ENCODE measurements at places on chromosomes 11 and 22.

DNA sequence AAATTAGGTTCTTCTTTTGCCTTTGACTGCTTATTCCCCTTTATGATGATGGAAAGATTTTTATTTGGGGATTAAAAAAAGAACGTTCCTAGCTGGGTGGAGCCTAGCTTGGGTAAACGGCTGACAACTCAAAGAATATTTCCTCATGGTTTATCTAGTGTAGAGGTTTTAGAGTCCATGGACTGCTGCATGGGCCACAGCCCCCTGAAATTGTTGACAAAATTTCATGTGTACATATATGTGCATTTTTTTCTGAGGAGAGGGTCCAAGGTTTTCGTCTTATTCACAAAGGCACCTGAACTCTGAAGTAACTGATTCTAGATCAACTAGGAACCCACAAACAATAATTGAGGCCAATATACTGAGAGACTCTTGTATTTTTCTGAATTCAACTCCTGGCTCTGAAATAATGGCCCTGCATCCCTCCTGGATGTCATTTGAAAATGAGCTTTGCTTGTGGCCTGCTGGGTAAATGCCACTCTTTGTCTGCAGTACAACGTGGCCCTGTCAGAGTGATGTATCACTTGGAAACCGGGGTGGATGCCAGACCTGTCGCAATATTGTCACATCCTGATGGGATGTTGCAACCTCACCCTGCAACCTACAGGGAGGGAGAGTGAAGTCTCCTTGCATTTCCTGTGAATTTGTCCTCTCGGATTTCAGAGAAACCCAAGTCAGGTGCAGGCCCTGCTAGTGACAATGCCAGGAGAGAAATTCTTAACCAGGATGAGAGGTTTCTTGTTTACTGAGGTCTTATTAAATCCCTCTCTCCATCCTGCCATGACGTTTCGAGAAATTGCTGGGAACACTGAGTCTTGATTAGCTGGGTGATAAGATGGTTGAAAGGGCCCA is 33.8 kb downstream of the EHF start:
- DNase-seq = peak; percentile 99

DNA sequence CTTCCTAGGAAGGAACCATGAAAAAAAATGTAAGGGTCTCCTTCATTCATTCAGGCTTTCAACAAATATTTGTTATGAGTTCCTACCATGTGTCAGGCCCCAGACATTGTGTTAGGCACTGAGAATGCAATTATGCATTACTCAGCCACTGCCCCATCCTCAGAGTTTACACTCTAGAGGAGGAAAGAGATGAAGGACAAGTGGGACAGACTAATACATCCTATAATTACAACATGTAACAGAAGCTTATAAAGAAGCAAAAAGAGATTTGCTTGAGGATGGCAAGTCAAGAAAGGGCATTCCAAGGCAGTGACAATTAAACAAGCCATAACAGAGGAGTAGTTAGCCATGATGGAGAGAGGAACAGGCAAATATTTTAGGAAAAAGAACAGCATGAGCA is 78.6 kb downstream of the FAM168A start:
- no peak for DNase-seq

- DNase-seq = no peak
Observed at GRCh38 chr11:114295676-114296604, at the start of gene NNMT. Gene NNMT, plus strand, starts transcription at chr11:114296399. Its CDS starts 158 bp downstream, at chr11:114296557.

- no peak for DNase-seq
Observed at GRCh38 chr22:45164270-45165088, 754 bp downstream of the NUP50 start.

- DNase-seq = no peak
Observed at GRCh38 chr11:26632691-26633159, 60.7 kb upstream of the MUC15 start.

DNA sequence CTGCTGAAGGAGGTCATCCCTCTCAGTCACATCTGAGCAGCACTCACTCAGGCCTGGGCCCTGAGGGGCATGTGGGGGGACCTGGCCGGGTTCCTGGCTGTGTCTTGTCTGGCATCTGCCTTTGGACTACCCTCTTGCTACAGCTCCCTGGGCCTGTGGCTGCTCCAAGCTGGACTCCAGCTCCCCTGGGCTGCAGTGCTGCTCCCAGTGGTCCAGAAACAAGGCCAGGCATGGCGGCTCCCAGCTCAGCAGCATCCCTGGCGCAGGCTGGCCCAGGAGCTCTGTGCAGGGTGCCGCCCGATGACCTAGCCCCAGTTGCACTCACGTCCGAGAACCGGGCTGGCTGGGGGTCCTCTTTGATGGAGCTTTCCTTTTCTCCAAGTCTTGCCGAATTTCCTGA is 5.3 kb downstream of the CDPF1 start:
- DNase-seq = no peak

- DNase-seq = no peak
Observed at GRCh38 chr22:16658068-16658467, 65.5 kb upstream of the CCT8L2 start.

DNA sequence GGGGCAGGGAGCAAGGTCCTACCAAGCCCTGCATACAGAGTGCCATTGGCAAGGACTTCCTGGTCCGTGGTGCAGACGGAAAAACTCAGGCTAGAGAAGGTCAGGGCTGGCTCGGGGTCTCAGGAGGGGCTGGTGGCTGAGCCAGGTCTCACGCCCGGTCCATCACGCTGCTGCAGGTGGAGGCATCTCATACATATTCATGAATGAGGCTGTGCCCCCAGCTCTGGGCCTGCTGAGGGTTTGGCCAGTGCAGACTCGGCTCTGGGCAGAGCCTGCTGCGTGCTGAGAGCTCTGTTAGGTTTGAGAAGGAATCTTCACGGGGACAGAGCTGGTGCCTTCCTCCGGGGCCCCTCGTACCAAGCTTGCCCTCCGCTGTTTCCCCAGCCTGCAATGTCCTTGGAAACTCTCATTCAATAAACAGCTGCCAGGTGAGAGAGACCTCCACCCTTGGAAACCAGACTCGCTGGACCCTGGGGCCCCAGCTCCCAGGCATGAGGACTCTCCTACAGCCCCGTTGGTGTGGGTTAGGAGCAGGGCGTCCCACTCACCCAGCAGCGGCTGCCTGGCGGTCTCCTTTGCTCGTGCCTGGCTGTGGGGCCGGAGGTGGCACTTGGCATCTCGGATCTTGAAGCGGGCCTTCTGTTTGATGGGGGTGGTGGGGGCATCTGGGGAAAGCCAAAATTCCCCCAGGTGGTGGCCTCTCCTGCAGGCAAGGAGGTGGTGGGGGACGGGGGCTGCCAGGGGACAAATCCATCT is 33.9 kb upstream of the TTLL12 start:
- no peak for DNase-seq

DNA sequence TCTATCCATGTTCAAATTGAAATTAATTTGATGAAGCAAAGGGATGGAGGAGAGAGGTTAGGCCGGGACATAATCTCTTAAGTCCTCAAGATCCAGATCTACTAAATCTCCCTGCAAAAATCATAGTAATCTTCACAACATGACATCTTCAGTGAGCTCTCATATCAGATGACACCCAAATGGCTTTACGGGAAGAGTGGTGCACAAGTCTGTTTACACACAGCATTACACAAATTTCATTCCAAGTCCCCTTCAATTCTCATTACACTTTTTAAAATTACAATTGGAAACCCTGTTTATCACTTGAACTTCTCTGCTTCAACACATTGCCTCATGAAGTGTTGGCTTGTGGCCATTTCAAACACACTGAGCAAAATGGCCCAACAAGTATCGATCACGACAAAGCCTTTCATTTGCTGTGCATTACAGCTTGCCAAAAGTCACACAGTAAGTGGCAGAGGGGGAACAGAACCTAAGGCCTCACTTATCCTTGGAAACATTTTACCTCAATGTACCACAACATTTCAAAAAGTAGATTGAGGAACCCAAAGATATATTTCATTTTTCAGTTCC is 17.9 kb upstream of the TPH1 start:
- no peak for DNase-seq

- no peak for DNase-seq
Observed at GRCh38 chr22:50299785-50300619, 7.4 kb downstream of the PLXNB2 start.

DNA sequence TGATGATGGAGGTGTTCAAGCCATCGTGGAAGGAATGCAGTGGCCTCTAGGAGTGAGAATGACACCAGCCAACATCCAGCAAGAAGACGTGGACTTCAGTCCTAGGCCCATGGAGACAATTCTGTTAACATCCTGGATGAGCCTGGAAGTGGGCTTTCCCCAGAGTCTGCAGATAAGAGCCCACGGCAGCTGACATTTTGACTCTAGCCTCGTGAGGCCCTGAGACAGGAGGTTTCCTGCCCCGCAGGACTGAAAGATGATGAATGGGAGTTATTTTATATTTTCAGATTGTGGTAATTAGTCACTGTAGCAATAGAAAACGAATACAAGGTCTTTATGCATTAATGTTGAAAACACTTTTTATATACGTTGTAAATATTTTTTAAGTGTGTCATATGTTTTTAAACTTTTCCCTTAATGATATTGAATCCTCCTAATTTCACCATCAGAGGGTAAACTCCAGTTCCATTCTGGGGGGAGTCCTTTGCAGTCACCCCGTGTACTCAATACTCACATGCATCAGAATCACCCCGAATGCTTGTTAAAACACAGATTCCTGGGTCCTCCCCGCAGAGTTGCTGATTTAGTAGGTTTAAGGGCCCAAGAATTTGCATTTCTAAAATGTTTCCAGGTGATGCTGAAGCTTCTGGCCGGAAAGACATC is 570 bp upstream of the TPCN2 start:
- no peak for DNase-seq

- peak; percentile 16 for DNase-seq
Observed at GRCh38 chr11:11157185-11157584, 195.9 kb downstream of the CSNK2A3 start.

DNA sequence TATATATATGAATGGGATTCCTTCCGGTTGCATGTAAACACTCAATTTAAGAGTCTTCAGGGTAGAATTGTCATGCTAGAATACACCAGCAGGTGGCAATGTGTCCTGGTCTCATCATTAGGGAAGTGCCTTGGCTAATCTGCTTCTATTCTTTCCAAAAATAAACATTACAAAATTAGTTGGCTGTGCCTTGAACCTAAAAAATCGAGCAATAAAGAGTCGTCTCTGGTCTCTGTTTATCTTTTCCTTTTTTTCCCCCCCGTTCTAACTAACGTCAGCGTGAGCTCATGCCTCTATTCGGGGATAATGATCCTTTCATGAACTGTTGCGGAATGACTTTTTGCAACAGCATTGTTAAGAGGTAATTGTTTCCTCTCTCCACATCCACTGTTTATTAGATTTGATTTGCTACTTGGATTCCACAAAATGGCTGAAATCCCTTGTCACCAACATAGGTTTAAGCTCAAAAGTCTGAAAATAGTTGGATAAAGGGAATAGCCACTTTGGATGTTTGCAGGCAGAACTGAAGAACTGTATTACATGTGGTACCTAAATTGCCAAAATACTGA is 1.2 kb upstream of the ARHGEF12 start:
- peak; percentile 81 for DNase-seq

DNA sequence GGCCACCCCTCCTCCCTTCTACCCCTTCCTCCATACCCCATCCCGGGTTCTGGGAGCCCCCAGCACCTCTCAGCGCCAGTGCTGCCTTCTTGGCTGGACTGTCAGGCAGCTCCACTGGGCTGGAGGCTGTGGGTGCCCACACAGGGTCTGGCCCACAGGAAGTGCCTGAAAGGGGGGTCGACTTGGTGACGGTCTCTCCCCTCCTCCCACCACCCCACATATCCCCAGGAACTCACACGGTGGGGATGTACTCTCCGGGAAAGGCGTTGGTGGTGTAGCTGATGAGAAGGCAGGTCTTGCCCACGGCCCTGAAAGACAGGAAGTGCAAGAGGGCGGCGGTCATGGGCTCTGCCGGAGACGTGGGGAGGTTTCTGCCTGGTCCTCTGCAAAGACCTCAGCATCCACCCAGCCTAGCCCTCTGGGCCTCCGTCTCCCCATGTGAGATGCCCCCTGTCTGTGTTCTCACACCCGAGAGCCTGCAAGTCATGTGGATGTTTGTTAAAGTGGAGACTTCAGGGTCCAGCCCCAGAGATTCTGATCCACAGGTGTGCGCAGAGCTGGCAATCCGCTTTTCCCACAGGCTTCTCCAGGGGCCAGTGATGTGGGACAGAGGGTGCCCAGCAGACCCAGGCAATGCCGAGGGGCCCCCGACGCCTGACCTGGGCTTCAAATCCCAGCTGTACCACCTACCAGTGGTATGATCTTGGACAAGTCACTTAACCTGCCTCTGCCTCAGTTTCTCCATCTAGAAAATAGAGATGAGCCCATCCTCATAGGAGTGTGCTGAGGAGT is 2.5 kb downstream of the RAC2 start:
- no peak for DNase-seq

- no peak for DNase-seq
Observed at GRCh38 chr11:68262544-68262827, 9.3 kb downstream of the C11orf24 start.

- DNase-seq = no peak
Observed at GRCh38 chr11:29135504-29135903, 881.3 kb downstream of the KCNA4 start.

GRCh38 chr11:73152086-73152853 is 10.2 kb upstream of the FCHSD2 start:
- no peak for DNase-seq

DNA sequence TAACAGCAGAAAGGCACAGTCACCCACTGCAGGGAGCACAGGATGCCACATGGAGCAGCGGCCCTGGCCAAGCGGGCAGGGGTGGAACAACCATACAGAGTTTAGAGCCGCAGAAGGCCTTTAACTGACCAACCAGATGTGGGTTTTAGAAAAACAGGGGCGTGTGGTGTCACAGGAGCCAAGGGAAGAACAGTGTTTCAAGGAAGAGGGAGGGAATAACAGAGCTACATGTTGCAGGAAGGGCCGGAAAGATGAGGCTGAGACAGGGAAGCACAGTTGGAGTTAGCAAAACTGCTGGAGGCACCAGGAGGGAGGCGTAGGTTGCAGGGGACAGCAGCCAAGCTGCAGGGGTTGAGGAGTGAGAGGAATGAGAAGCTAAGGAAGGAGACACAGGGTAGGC is 7.8 kb upstream of the NAA40 start:
- no peak for DNase-seq

DNA sequence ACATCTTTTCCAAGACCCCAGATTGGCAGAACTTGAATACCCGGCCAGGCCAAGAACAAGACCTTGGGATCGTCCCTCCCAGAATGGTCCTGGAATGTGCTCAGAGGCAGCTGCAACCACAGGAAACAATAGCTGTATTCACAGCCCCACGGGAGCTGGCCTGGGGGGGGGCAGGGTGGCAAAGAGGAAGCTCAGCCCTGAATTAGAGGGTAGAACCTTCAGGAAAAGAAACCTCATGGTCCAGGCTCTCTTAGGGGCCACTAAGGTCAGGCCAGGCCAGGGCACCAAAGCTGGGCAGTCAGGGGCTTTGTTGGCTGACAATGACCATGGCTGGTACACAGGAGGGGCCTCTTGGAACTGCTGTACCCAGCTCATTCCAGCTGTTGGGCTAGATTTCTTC is 17.3 kb downstream of the RPL27A start:
- peak; percentile 57 for DNase-seq

DNA sequence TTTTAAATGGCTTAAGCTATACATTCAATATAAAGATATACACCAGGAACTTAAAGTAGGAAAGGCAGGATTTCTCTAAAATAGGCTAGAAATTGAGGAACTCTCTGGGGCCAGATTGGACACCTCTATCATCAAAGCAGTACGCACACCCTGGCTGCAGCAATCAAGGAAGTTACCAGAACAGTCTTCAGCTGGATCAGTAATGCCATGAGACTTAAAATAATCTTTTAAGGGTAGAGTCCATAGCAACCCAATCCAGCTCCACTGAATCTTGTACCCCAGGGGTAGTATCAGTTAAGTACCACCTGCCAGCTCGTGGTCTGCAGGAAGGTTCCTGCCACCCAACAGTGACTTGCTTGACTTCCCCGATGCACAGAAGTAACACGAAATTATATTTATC is 3.0 kb downstream of the RDX start:
- DNase-seq = no peak

All from T47D (cell line).